Activated naive CD4-positive, alpha-beta T cell treated with anti-CD3 and anti-CD28 coated beads, Interleukin-2, amount 10 ng/mL, durations not matched to agents 7 days and 5 days (primary cell): ENCODE measurements at places on chromosomes 7 and 10.

GRCh38 chr7:122014697-122015096 is 129.4 kb downstream of the AASS start:
- no peak overlapping the region for H3K27ac ChIP-seq
- no peak for DNase-seq
- no peak overlapping the region for H3K4me3 ChIP-seq
- no peaks in the 10 kb centered on the region for H3K4me1 ChIP-seq
- H3K36me3 ChIP-seq, result no peaks in the 10 kb centered on the region

DNA sequence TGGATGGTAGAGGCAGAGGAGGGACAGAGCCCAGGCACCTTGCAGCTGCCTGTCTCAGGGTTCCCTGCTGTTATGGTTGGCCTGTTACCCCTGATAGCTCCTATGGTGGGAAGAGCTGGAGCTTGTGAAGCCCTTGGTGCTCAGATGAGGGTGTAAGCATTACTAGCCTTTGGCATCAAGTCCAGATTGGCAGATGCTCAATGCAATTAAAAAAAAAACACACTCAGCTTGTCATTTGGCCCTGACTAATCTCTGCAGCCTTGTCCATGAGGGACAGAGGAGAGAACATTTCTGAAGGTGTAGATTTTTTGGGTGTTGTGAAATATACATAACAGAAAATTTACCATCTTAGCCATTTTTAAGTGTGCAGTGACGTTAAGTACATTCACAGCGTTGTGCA is 86.3 kb downstream of the PLPP4 start:
- DNase-seq, result no peak
- H3K27me3 ChIP-seq, result no peaks in the 10 kb centered on the region

DNA sequence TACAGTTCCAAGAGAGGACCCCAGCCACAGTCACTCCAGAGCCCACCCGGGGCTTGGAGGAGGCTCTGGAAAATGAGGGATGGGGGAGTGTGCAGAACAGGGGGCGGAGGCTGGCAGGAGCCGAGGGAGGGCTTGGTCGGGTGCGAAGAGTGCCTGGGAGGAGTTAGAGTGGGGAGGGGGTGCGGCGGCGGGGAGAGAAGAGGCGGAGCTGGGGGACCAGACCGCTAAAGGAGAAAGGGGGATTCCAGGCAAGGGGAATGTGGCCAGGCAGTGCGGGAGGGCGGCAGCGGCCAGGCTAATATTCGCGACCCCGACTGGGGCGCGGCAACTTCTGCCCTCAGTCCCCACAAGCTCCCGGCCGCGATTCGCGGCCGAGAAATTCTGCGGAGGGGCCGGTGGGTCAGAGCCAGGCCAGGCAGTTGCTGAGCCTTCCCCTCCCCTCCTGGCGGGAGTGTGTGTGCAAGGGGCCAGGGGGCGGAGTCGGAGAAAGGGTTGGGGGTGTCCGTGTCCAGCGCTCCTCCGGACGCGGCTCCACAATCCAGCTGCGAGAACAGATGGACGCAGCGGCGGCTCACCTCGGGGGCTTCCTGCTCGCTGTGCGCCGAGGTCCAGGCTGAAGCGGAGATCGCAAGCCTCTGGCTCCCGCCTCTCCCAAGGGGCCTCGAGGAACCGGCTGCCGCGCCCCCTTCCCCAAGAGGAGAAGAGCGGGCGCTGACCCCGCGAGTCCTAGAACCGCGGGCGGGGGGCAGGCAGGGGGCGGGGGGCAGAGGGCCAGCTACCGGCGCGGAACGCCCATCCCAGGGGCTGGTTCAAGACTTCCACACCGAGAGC is 612 bp upstream of the SLC18A3 start:
- peaks cover 8% of the 10 kb centered on the region for H3K36me3 ChIP-seq
- H3K4me1 ChIP-seq, result peaks cover 7% of the 10 kb centered on the region
- DNase-seq, result no peak
- H3K27ac ChIP-seq, result no peak overlapping the region

DNA sequence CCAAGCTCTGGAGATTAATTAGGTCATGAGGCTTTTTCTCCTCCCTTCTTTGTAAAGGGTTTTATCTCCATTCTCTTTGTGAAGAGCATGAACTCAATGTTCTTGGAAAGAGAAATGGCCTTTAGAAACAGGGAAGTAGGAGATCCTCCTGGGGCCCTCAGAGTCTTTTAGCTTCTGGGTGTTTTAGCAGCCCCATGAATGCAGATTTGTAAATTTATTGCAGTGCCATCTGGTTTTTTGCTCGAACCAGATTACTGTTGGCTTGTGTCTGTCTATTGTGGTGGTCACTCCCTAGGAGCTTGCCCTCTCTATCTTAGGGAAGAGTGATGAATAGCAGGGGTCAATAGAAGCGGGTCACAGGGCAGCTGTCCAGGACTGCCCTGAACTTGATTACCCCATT is 110.6 kb downstream of the BTRC start:
- H3K4me3 ChIP-seq, result no peak overlapping the region
- no peaks in the 10 kb centered on the region for H3K27me3 ChIP-seq
- no peaks in the 10 kb centered on the region for H3K36me3 ChIP-seq
- H3K27ac ChIP-seq, result no peak overlapping the region

DNA sequence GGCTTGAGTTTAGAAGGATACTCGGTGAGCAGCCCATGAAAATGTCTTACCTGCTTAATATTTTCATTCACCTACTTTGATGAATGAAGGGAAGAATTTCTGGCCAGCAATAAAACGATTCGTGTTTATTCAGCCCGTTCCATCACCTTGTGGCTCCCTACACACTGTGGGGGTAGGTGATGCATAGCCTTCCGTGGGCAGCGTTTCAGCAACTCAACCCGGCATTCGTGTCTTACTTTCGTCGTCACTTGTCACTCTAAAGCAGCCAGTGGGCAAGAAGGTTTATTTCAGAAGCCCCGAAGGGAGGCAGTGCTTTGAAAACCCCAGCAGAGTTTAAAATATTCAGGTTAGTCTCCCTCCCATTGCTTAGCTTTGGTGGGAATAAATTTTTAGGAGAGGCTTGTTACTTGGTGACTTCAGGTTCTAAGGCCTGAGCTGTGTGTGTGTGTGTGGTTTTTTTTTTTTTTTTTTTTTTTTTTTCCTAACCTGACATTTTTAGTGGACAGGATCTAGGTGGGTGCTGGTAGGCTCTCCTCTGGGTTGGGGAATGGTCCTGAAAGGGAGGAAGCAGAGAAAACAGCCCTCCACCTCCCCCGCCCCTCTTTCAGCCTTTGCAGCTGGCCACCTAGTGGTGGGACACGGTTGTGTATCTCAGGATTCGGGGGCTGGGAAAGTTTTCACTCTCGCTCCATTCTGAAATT is 1.8 kb downstream of the GRK5 start:
- DNase-seq, result peak; percentile 72
- peak overlapping the region; percentile 88 for H3K4me3 ChIP-seq
- peak overlapping the region; percentile 91 for H3K27ac ChIP-seq
- peaks cover 12% of the 10 kb centered on the region for H3K36me3 ChIP-seq

GRCh38 chr7:80488851-80489370 is 23.0 kb downstream of the GNAT3 start:
- H3K4me1 ChIP-seq, result no peaks in the 10 kb centered on the region
- no peaks in the 10 kb centered on the region for H3K27me3 ChIP-seq
- H3K36me3 ChIP-seq, result no peaks in the 10 kb centered on the region
- DNase-seq, result no peak

GRCh38 chr10:127398140-127398970 is 150.8 kb upstream of the NPS start:
- H3K27me3 ChIP-seq, result no peaks in the 10 kb centered on the region
- H3K27ac ChIP-seq, result no peak overlapping the region
- DNase-seq, result no peak
- no peaks in the 10 kb centered on the region for H3K36me3 ChIP-seq
- no peaks in the 10 kb centered on the region for H3K4me1 ChIP-seq

- DNase-seq, result no peak
- H3K36me3 ChIP-seq, result peaks cover 17% of the 10 kb centered on the region
- H3K27me3 ChIP-seq, result no peaks in the 10 kb centered on the region
- peaks cover 34% of the 10 kb centered on the region for H3K4me1 ChIP-seq
Observed at GRCh38 chr10:26807532-26807931, 53.2 kb downstream of the ABI1 start.

DNA sequence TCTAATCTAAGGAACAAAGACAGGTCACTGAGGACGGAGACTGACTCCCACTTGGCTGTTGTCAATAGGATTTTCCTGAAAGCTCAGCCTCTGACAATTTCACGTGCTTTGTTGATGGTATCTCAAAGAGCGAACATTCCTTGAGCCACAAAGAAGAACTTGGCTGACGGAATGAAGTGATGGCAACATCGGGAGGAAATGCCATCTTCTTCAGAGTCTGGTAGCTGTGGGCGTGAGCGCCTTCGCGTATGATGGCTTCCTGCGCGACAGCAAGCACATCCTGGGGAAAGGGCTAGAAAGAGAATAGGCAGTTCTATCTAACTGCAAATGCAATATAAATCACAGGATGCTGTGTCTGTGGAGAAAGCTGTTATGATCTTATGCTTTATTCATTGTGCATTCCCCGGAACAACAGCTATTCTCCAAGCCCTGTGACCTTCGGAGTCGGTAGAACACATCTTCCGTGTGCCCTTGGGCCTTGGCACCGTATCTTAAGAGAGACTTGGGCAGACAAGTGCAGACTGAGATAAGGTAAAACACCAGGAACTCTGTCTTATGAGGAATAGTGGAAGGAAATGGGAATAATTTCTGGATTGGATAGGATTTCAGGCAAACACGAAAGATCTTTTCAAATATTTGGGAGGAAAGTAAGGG is 19.6 kb upstream of the GTPBP4 start:
- peaks cover 56% of the 10 kb centered on the region for H3K27me3 ChIP-seq
- no peak overlapping the region for H3K4me3 ChIP-seq
- no peak overlapping the region for H3K27ac ChIP-seq
- peaks cover 14% of the 10 kb centered on the region for H3K4me1 ChIP-seq
- DNase-seq, result no peak
- no peaks in the 10 kb centered on the region for H3K36me3 ChIP-seq

DNA sequence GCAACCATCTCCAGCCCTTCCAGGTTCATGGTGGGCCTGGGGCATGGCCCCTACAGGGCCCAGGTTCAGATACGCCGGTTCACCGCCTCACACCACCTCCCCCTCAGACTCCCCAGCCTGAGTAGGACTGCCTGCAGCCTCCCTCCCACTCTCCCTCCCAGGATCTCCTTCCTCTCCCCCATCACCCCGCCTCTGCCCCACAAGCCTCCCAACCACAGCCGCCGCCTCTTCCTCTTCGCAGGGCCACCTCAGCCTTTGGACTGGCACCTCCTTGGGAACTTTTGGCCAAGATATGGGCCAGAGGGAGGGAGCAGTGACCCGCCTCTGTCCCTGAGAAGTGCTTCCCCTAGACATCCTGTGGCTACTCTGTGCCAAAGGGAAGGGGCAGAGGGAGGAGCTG is 9.3 kb downstream of the KCNIP2 start:
- peak overlapping the region; percentile 63 for H3K27ac ChIP-seq
- peak overlapping the region; percentile 40 for H3K4me3 ChIP-seq
- H3K4me1 ChIP-seq, result peaks cover 62% of the 10 kb centered on the region
- no peaks in the 10 kb centered on the region for H3K36me3 ChIP-seq
- DNase-seq, result peak; percentile 54
- peaks cover 5% of the 10 kb centered on the region for H3K27me3 ChIP-seq

- peaks cover 15% of the 10 kb centered on the region for H3K27me3 ChIP-seq
- DNase-seq, result no peak
- peaks cover 42% of the 10 kb centered on the region for H3K4me1 ChIP-seq
Observed at GRCh38 chr7:105926131-105926530, 36.9 kb upstream of the CDHR3 start.

DNA sequence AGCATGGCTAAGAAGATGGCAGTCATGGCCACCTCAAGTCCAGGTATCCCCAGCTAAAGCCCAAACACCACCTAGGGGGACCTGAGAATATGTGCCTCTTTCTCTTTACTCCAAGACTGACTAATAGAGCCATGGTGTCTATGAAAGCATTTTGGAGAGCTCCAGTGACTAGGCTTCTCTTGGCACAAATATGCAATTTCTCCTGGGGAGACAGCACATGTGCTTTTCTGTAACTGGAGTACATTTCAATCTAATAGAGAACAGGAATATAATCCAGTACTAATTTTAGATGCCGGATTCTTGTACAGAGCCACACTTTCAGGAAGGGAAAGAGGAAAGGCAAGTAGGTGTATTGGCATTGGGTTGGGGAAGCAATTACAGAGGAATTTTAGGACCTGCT is 260.1 kb downstream of the BMPER start:
- H3K4me3 ChIP-seq, result no peak overlapping the region
- H3K4me1 ChIP-seq, result no peaks in the 10 kb centered on the region
- DNase-seq, result no peak
- H3K36me3 ChIP-seq, result no peaks in the 10 kb centered on the region

- no peak overlapping the region for H3K27ac ChIP-seq
- no peaks in the 10 kb centered on the region for H3K36me3 ChIP-seq
- no peak overlapping the region for H3K4me3 ChIP-seq
Observed at GRCh38 chr7:136441835-136442234, 426.6 kb upstream of the CHRM2 start.

GRCh38 chr7:40979296-40979695 is 723.6 kb downstream of the INHBA start:
- no peak for DNase-seq
- no peaks in the 10 kb centered on the region for H3K36me3 ChIP-seq
- no peak overlapping the region for H3K4me3 ChIP-seq

DNA sequence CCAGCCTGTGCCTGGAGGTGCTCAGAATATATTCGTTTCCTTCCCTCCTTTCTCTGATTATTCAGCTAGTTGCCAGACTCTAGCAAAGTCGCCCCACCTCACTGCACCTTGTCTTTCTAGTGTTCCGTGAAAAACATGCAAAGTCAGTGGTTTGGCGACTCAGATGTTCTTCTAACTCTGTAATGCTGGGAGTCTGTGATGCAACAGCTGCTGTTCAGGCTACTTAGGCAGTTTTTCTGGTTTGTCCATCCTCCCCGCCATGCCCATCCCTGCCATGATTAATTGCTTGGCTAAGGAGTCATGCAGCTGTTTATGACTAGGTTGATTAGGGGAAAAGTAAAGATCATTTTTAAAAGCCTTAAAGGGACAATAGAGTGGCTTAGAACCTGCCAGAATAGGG is 99.4 kb downstream of the MTPN start:
- H3K27ac ChIP-seq, result no peak overlapping the region
- no peak for DNase-seq
- no peaks in the 10 kb centered on the region for H3K36me3 ChIP-seq
